ENCODE measurements at places on chromosomes 7 and 10.

GRCh38 chr10:95789902-95790301 lies 33.9 kb downstream of the ENTPD1 start:
- no peak for DNase-seq

GRCh38 chr7:143300959-143301935 lies 13.1 kb downstream of the CASP2 start:
- no peak for DNase-seq

GRCh38 chr10:96304230-96304629 lies at the start of gene DNTT:
Gene DNTT (plus strand): TSS chr10:96304434. CDS start chr10:96304498, 64 bp downstream.
- DNase-seq: no peak

DNA sequence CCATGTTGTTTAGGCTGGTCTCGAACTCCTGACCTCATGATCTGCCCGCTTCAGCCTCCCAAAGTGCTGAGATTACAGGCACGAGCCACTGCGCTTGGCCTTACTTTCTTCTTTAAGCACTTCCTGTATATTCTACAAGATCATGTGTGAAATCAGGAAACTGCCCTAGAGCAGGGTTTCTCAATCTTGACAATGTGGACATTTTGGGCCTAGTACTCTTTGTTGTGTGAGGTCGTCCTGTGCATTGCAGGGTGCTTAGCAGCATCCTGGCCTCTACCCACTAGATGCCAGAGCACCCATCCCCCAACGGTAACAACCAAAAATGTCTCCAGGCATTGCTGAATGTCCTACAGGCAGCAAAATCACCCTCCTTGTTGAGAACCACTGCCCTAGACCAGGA lies 24.7 kb downstream of the RRP12 start:
- no peak for DNase-seq

GRCh38 chr10:25174461-25175230 lies at the start of gene GPR158:
Gene GPR158 (plus strand): TSS chr10:25175001. CDS start chr10:25175421, 420 bp downstream.
- DNase-seq: peak; percentile 95

DNA sequence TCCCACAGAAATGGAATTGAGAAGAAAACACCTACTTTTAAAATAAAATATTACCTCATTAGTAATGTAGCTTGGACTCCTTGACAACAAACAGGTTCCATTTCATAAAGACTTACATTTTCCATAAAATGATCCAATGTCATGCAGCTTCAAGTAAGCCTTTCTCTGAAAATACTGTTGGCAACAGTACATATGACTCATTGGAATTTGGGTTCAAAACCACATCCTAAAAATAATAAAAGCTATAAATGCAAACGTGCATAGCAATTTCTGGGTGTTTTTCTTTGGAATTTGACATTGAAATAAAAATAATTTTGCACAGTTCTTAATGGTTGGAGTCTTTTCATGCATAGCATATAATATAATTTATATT lies 47.9 kb downstream of the FHIP2A start:
- DNase-seq: peak; percentile 88

- peak; percentile 90 for DNase-seq
These were observed 743 bp upstream of the ZCCHC24 start for GRCh38 chr10:79445977-79446757.

DNA sequence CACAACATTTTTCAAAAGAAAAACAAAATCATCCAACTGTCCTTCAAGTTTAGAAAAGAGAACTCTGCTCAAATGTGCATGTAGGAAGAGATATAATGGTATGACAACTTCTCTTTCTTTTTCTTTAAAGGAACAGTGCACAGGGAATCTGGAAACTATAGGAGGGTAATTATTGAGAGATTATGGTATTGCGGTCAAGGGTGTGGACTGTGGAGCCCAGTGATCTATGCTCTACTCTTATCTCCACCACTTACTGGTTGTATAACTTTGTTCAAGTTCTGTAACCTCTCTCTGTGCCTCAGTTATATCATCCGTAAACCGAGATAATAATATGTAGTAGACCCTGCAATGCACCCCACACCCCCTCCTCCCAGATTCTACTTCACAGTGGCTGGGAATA lies 69.8 kb upstream of the PCGF5 start:
- DNase-seq: no peak

- peak; percentile 43 for DNase-seq
These were observed 236.4 kb upstream of the GRM3 start for GRCh38 chr7:86407291-86407690.

DNA sequence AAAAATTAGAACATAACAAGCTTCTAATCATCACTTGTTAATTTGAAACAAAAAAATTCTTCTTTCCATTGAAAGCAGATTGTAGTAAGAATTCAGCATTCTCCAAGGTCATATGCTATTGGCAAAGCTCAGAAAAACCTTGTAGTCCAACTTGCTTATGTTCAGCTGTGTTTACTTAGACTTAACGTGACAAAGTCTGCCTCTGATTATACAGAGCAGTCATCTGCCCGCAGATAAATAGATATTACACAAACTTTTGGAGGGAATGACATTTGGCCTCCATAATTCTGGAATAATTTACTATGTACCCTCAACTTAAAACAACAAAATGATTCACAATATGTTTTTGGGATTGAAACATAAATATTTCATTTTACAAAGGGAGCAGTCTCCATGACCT lies 45.8 kb downstream of the MKX start:
- peak; percentile 69 for DNase-seq

- no peak for DNase-seq
These were observed 160.9 kb downstream of the PIP4K2A start for GRCh38 chr10:22553452-22553995.

GRCh38 chr10:23370106-23370505 lies 25.5 kb upstream of the C10orf67 start:
- DNase-seq: peak; percentile 63

Measured in fibroblast of skin of right quadriceps (primary cell).